ENCODE measurements at places on chromosomes 2 and 18.

DNA sequence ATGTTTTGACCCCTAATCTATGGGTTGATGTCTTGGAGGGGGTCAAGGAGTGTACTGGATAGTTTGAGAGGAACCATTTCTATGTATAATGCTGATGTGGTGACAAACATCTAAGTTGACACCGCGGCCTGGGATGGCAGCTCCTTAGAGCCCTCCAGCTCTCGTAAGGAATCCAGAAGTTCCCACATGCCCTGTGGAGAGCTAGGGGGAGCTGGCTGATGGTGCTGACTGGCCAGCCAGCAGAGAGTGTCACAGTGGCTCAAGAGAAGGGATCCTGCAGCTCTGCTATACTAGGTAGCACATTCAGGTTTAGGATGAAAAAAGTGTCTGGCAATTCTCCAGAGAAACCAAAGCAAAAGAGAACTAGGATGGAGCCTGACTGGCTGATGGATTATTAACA lies 842.2 kb upstream of the VRK2 start:
- DNase-seq: no peak

DNA sequence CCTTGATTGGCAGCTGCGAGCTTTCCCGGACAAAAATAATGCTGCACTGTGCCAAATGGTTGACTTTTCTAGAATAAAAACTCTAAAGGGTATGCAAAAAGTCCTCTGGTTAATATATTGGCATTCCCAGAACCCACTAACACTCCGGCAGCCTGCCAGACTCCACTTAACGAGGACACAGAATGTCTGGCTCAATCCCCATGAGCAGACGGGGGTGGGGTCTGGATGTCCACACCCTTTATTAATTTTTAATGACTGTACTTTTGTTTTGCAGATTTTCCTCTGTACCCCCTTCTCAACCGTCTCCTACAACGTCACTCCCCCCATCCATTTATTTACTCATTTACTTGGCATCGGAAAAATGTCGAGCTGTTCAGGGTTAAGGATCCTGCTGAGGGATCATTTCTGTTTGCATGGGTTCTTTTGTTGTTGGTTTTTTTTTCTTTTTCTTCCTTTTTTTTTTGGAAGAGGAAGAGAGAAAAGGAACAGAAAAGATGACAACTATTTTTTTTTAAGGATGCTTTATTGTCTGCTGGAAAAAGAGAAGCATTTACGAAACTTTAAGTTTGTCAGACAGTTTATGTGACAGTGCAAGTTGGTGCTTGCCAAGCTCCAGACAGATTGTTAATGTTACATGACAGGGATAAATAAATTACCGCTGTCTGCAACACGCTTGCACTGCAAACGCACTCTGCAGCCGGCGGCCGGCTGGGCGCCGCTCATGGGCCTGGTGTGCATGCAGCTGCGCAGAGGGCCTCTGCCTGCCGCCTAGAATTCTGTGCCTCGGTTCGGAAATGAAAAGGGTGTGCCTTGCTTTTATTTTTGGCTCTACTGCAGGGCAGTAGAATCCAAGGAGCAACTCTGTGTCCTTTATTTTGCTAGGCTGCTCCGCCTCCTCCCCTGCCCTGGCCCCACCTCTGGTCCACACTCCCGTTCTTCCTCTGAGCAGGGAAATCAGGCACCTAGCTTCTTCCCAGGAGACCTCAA lies 3.6 kb downstream of the LDLRAD4 start:
- DNase-seq: no peak

- peak; percentile 90 for DNase-seq
Measured at GRCh38 chr2:113175042-113175628, 1.4 kb downstream of the PSD4 start.

DNA sequence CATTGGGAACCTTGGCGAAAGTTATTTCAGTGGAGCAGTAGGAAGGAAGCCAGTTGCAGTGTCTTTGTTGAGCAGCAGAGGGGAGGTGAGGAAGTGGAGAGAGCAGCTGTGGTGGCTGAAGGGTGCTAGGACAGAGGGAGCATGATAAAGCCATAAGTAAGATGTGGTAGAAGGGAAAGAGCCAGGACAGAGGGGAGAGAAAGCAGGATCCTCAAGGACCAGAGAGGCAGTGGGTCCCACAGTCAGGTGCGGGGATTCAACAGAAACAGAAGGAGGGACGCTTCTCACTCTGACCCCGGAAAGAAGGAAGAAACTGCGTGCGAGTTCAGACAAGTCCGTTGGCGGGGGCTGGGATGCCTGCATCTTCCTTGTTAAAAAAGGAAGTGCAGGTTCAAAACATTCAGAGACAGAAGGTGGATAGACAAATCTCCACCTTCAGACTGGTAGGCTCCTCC lies at the start of gene CXCR2:
CXCR2 (plus strand) TSS at position 403 of the 455 bp plus-strand sequence. CDS start 8,774 bp downstream, outside the sequence.
- DNase-seq: no peak

DNA sequence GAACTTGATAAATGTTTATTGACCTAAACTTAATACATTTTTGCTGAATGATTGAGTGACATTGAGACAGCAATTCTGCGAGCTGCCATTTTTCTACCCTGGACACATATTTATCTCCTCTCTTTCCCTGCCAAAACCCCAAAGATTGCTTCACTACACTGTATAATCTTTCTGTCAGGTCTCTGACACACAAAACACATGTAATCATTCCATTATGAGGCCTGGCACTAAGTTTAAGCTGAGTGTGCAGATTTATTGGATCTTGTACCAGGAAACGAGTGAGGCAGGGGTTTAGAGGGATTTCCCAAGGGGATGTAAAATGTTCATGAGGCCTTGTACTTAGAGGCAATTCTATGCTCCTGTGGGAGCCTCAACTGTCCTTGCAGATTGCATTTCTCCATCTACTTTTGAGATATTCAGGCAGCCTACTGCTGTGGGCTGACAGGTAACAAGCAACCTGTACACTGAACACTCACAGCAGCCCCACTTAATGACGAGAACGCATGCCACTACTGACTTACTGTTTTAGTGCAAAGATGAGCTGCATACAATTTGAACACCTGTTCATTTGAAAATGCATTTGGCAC lies 13.7 kb upstream of the OSR1 start:
- no peak for DNase-seq

DNA sequence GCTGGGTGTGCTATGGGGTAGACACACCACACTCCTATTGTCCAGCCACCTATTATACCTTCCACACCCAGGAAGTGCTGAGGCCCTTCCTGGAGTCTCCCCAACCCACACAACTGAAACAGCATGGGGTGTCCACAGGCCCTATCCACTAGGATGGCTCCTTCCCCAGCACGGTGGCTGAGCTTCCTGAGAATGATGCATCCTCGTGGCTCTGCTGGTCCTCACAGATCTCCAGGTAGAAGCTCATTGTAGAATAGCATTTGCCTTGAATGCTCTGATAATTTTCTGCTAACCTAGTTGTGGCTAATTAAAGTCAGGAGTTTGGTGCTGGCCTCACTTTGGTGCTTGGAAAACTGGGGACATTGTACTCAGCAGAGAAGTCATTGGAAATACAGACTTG lies 182.6 kb downstream of the ANKRD30B start:
- DNase-seq: no peak

DNA sequence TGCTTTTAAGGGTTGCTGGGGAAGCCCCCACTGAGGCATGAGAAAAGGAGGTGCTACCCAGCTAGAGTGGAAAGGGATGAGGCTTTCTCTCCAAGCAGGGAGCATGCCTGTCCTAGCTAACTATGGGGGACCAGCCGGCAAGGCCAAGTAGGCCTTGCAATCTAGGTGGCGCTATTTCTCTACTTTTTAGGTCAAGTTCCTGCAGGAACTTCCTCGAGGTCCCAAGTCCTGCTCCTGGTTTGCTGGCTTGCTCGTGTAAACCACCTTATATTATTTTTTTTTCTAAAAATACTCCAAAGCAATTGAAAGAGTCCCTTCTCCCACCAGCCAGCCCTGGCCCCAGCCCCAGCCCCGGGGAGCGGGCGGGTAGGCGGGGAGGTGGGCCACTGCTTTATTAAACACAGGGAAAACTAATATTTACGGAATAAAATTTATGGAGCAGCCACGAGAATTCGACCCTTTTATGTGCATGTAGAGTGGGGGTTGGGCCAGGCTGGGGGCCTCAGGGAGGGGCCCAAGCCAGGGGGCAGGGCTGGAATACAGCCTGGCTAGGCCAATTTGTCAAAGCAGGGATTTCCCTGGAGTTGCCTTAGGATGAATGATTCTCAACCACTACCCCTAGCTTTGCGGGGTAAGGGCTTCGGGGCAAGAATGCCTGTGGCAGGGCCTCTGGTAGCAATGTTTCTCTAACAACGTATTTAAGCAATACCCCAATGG lies 12.8 kb upstream of the IHH start:
- DNase-seq: peak; percentile 49

- DNase-seq: no peak
Measured at GRCh38 chr18:68791801-68792200, 6.1 kb upstream of the CCDC102B start.

- DNase-seq: no peak
Measured at GRCh38 chr2:30722936-30723725, 84.1 kb downstream of the CAPN13 start.

DNA sequence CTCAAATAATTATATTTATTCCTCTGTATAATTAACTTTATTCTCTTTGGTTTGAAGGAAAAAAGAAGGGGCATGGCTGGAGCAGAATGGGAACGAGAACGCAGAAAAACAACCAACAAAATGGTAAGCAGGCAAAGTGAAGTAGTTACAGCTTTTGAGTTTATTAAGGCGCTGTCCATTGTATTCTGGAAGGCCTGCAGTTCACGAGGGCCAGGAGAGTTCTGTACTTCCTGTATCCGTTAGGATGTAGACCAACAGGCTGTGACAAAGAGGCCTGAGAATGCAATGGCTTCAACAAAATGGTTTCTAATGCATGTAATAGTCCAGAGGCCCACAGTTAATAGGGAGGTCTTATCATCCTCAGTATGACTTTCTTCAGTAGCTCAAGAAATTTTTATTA lies 32.5 kb upstream of the SP100 start:
- no peak for DNase-seq

DNA sequence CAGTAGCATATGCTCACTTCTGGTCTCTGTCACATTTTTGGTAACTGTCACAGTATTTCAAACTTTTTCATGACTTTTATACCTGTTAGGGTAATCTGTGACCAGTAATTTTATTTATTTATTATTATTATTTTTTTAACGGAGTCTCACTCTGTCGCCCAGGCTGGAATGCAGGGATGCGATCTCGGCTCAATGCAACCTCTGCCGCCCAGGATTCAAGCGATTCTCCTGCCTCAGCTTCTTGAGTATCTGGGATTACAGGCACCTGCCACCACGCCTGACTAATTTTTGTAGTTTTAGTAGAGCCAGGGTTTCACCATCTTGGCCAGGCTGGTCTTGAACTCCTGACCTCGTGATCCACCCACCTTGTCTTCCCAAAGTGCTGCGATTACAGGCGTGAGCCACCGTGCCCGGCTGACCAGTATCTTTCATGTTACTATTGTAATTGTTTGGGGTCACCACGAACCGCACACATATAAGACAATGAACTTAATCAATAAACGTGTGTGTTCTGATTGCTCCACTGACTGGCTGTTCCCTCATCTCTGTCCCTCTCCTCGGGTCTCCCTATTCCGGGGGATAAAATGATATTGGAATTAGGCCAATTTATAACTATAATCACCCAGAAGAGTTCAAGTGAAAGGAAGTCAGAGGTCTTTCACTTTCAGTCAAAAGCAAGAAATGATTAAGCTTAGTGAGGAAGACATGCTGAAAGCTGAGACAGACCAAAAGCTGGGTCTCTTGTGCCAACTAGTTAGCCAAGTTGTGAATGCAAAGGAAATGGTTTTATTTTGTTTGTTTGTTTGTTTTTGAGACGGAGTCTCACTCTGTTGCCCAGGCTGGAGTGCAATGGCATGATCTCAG lies 22.9 kb downstream of the TGIF1 start:
- DNase-seq: peak; percentile 80
